NCI-H82 (cell line): ENCODE measurements at places on chromosomes 1 and 21.

DNA sequence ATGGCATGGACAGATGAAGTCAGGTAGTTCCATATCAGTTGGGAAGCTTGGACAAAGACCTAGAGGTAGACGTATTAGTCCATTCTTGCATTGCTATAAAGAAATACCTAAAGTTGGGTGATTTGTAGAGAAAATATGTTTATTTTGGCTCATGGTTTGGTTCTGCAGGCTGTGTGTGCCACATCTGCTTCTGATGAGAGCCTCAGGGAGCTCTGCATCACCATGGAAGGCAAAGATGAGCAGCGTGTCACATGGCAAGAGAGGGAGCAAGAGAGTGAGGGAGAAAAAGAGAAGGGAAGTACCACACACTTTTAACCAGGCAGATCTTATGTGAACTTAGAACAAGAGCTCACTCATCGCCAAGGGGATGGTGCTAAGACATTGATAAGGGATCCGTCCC is 9.0 kb downstream of the TSACC start:
- no peak for DNase-seq

DNA sequence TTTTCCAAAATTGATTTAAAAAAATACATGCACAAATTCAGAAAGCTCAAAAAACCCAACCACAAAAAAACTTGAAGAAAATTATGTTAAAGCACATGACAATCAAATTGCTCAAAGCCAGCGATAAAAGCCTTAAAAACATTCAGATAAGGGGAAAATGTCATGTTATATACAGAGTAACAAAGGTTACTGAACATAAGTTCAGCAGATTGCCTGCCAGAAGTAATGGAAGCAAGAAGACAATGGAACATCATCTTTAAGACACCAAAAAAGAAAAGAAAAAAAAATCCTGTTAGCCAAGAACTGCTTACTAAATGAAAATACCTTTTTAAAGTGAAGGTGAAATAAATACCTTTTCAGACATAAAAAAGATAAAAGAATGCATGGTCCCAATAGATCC is 147.2 kb upstream of the SGIP1 start:
- no peak for DNase-seq

DNA sequence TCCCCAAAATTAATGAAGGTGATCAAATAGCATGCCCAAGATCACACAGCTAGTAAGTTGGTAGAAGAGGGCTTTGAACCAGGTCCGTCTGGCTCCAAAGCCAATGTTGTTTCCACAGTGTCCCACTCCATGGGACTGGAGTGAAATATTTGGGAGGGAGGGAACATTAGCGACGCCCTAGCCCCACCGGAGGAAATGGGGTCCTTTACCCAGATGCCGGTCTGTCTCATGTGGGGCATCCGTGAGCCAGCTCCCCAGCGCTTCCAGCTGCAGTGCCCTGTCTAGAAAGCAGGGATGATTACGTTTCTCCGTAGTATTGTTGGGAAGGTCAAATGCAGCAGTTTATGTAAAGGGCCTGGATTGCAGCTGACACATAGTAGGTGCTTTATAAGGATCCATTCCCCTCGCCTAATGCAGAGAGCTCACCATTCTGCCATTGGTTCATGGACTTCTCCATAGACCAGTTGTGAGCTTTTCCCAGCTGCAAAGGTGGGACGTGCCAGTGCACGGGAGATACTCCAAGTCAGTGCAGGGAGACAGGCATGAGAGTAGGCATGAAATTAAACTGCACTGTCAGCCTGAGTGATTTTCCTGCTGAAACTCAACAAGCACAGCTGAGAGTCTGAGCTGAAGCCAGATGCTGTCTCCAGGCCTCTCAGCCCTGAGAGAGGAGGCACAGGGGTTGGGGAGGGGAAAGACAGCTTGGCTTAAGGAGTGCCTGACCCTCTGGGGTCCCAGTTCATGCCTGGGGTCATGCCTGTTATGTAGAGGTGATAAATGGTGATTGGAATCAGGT is 24.7 kb downstream of the QSOX1 start:
- no peak for DNase-seq

- DNase-seq = no peak
Observed at GRCh38 chr1:12032161-12032621, 12.9 kb downstream of the MIIP start.

DNA sequence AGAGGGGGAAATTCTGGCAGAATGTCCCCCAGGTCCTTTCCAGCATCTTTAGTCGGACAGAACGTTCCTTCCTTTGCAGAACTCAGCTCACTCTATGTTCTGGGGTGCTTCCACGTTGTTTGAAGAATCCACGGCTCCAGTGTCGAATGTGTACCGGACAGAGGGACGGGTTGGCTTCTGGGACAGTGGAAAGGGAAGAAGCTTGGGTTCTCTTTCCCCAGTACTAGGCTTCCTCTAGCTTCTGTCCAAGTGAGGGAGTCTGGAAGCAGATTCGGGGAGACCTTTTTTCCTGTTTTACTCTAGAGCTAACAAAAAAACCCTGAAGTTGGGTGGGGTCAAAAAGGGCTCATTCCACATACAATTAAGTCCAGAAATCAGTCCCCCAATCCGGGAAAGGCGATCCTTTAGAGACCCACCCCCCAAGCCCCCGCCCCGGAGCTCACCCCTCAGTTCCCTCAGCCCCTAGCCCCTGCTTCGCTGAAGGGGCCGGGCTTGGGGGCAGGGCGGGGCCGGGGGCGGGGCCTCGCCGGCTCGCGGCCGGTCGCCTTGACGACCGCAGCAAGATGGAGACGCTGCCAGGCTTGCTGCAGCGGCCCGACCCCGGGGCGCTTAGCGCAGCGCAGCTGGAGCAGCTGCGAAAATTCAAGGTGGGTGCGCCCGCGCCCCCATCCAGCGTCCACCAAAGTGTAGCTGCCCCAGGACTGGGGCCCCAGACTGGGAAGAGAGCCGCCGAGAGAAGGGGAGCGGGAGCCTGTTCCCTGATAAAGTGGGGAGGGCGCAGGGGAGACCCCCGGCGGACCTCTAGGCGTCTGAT is at the start of gene RIIAD1:
Gene RIIAD1, plus strand, starts transcription at position 549 of the 814 bp plus-strand sequence. Its CDS starts 15 bp downstream, at position 564.
- peak; percentile 82 for DNase-seq

DNA sequence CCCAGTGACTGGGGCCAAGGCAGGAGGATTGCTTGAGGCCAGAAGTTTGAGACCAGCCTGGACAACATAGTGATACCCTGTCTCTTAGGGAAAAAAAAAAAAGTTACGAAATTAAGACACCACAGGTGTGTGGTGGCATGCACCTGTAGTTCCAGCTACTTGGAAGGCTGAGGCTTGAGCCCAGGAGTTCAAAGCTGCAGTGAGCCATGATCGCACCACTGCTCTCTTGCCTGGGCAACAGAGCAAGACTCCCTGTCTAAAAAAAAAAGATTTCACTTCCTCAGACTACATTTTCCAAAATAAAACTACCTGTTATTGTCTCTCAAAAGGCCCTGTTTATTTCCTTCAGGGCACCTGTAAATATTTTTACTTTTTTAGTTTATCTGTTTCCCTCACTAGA is 4.7 kb upstream of the STK40 start:
- DNase-seq = no peak

- DNase-seq = no peak
Observed at GRCh38 chr21:38306433-38307141, 49.8 kb downstream of the KCNJ15 start.

DNA sequence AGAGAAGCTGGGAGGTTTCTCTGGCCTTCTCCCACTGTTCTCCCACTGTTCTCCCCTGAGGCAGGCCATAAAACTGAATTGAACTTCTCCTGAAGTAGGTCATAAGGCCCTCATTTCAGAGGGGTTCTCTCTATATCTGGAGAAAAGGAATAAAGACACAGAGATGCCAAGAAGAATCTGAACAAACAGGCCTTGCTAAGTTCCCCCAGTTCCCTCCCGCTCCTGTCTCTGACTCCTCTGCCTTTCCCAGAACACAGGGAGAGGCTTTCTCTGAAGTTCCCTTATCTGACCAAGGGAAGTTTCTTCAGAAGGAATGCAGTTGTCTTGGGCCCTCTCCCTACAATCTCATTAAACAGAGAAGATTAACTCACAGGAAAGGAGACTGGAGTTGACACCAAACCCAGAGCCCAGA is 83.4 kb downstream of the SLC16A1 start:
- DNase-seq = peak; percentile 60

GRCh38 chr1:87450615-87451209 is 122.0 kb downstream of the LMO4 start:
- DNase-seq = peak; percentile 35

DNA sequence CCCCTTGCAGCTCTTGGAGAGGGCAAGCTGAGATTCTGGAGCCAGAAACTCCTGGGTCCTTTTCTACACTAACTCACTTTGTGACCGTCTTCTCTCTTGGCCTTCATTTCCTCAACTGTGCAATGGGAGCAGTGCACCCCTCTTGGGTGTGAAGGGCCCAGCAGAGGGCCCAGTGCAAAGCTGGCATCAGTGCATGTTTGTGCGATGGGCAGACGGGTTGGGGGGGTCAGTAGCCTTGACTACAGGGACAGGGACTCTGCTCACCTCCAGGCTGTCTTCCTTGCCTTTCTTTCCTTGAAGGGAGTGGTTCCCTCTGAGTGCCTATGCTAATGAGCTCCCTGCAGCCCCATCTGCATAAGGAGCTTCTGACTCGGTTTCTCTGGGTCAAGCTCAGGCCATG is 51.0 kb downstream of the EDN2 start:
- DNase-seq = no peak

- no peak for DNase-seq
Observed at GRCh38 chr1:231376875-231377549, 38.9 kb downstream of the SPRTN start.

DNA sequence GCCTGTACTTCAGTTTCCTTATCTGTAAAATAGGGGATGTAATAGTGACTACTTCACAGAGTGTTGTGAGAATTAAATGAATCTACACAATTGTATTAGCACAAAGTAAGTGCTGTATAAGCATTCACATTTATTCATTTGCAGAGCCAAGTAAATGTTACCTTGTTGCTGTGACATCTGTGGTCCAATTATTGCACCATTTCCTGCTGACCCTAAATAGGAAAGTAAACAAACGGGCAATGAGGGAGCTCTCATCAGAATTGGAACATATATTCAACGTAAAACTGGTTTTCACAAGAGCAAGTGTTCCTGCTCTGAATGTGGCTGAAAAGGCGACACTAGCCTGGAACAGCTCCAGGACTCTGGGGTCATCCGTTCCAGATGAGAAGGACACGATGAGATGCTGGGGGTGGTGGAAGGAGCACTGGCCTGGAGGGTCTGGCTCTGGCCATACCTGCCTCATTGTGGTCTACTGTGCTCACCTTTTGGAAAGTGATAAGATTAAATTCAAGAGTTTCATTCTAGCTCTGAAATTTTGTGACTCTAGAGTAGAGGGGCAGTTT is 34.5 kb downstream of the PROX1 start:
- no peak for DNase-seq

DNA sequence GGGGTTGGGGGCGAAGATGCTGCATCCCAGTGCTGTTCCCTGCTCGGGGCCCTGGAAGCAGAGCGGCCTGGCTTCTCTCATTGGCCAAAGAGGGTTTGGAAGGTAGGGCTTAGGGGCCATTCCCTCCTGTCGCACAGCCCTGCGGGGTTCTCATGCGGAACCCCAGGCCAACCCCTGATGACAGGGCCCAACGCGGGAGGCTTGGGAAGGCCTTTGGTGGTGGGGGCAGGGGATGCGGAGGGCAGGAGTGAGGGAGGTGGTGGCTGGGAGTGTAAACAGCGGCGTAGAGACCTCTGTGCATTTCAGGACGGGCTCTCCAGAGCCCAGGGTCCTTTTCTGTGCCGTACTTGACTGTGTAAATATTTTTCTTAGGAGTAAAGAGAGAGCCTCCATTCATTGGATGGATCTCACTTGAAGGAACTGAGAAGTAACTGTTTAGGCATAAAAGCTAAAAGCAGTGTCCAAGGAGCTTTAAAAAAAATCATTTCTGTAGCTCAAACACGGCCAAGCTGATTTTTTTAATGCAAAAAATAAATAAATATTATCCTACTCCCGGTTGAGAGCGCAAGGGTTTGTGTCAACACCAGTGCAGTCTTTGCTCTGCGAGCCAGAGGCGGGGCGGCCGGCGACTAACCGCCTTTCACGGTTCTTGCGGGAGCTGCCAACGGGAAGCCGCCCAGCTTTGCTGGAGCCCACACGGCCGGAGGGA is 169.1 kb downstream of the PRDM16 start:
- DNase-seq = no peak

DNA sequence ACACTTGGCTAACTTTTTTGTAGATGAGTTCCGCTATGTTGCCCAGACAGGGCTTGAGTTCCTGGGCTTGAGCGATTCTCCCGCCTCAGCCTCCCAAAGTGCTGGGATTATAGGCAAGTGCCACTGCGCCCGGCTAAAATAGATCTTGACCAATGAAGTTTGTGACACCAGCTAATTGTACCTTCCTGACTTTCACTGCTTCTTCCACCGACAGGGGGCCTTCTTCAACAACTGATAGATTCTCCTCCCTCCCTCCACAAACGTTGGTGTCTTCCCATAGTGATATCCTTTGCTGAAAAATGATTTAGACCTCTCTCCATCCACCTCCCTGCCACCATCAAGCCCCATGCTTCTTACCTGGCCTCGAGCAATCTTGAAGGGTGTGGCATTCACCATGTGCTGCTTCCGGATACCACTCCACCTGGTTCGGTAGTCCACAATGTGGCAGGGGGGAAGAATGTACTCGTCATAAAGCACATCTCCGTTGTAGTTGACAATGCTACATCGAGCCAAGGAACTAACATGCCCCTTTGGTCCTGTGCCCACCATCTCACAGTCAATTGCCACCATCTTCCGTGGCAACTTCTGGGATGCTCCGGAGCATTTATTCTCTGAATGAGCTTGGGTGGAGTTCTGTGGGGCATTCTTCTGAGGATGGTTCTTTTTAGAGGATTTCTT is 1.6 kb upstream of the METTL25B start:
- peak; percentile 92 for DNase-seq

DNA sequence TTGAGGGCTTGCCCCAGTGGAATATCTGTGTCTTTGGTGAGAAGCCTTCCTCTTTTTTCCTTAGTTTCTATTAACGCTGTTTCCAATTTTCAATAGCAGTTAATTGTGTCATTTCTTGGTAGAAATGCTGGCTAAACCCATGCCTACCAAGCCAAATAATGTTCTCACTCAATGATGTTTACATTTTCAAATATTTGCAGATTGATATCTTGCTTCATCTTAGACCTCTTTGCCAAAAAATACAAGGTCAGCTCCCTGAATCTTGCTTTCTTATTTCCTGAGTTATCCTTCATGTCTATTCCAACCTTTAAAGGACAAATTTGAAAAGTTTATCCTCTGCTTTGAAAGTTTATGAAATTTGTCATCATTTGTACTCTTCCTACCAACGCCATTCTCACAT is 5.1 kb downstream of the KCNJ15 start:
- DNase-seq = no peak

GRCh38 chr21:36169470-36170128 is 13.0 kb downstream of the DOP1B start:
- DNase-seq = no peak
